ENCODE measurements at places on chromosomes 5 and 9. TPM values are rescaled to one million over a fixed set of nuclear protein-coding genes. Genes with fewer than 3 reads are reported as not detected.

Gene PCDHGA12
- total RNA-seq, result 6.1 TPM

Gene INSL6
- not detected for total RNA-seq

Gene CAMK2A
- total RNA-seq, result 2.1 TPM

Gene RIC1
- 21.1 TPM for total RNA-seq

DNA sequence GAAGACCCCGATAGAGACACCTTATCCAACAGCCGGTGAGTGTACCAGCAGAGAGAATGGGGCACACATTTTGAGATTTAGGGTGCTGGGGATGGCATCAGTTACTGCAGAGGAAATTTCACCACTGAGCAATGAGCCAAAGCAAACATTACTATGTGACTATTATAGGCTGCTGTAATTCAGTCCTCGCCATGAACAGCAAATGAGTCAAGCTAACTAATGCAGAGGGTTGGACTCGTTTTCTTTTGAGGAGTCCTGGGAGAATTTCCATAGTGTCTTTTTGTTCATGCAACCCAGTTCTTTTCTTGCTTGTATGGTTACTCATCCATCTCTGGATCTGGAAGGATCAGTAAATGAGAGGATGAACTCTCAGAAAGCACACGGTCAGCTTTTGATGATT, 323.8 kb downstream of the PSAT1 start:
- DNase-seq, result peak; percentile 85

- no peak for DNase-seq
Measured at GRCh38 chr5:96110300-96110699, 148.6 kb upstream of the ELL2 start.

DNA sequence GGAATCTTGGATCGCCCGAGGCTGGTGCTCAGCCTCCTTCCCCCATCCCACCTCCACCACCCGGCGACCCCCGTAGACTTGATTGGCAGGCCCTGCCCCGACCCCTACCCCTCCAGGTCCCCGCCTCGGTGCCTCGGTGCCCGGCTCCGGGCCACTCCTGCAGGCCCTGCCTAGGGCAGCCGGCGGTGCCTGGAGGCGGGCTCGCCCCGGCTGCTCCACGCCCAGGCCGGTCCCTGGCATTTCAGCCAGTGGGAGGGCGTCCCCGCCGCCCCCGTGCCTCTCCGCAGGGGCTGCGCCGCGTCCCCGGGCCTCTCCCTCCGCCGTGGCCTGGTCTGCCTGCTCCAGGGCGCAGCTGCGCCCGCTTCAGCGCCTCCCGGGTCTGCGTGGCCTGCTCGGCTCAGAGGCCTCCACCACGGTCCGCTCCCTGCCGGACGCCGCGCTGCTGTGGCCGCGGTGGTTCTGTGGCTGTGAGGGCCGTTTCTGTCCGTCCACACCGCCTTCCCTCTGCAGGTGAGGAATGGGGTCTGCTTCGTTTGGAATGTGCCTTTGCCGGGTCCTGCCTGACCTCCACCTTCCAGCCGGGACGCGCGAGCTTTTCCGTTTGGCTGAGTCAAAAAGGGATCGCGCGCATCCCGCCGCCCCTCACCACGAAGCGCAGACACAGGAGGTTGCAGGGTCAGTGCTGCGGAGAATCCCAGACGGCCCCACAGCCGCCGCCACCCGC, 48.3 kb upstream of the IRX4 start:
- DNase-seq, result no peak

- no peak for DNase-seq
Measured at GRCh38 chr9:114314881-114315722, 7.8 kb upstream of the ORM1 start.
